ENCODE measurements at places on chromosomes 7 and 10.

GRCh38 chr7:112744818-112745217, 45.4 kb downstream of the TMEM168 start:
- no peak for DNase-seq

GRCh38 chr10:32957341-32958084, 517 bp downstream of the ITGB1 start:
- no peak for DNase-seq

GRCh38 chr10:114923551-114923950, 14.4 kb upstream of the TRUB1 start:
- DNase-seq: no peak

GRCh38 chr7:155625557-155625956, 18.9 kb upstream of the RBM33 start:
- DNase-seq: no peak

DNA sequence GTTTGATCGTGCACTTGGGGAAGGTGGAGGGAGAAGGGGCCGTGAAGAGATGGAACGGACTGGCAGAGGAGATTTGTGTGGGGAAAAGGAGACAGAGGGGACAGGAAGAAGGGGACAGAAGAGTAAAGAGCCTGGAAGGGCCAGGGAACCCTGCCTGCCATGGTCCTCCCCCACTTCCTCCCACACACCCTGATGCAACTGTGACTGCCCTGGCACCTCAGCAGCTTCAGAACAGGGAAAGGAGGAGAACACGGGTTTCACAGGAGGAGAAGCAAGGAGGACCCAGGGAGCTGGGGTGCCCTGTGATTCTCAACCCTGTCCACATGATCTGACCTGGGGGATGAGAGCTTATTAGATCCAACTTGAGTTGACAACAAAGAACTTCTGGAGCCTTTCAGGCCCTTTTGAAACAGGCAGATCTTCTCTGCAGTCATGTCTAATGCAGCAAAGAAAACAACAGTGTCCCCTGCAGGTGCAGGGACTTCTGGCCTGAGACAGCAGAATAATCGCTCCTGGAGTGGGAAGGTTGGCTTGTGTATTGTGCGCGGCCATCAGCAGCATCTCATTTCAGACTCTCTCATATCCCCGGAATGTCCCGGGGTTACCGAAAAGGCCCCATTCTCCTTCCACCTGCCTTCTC, 421.6 kb downstream of the PAXIP1 start:
- no peak for DNase-seq

Measured in DMS79 (cell line).